ENCODE measurements at places on chromosomes 3 and 15. TPM values are rescaled to one million over a fixed set of nuclear protein-coding genes. Genes with fewer than 3 reads are reported as not detected.

ASB14 gene
- total RNA-seq = 3.4 TPM

GRK7 gene
- not detected for total RNA-seq

CMTM8 gene
- total RNA-seq = 3.4 TPM

SCN11A gene
- total RNA-seq = 2.3 TPM

NR1I2 gene
- total RNA-seq = not detected

SOX14 gene
- total RNA-seq = not detected

CPNE4 gene
- 1.5 TPM for total RNA-seq

KLHL40 gene
- total RNA-seq = 159 TPM

IFT80 gene
- 51.7 TPM for total RNA-seq

ST3GAL6 gene
- total RNA-seq = 11.6 TPM

TM4SF4 gene
- not detected for total RNA-seq

AGBL1 gene
- 77.9 TPM for total RNA-seq

PLSCR2 gene
- total RNA-seq = not detected

GUCA1C gene
- total RNA-seq = not detected

CLDN18 gene
- 0.62 TPM for total RNA-seq

C3orf22 gene
- not detected for total RNA-seq

SRGAP3 gene
- 19.7 TPM for total RNA-seq

KPNA1 gene
- 42.6 TPM for total RNA-seq

MASP1 gene
- 12.0 TPM for total RNA-seq

GOLGA6L4 gene
- 2.6 TPM for total RNA-seq

CHL1 gene
- 69.0 TPM for total RNA-seq

RNF111 gene
- total RNA-seq = 27.7 TPM

DHX30 gene
- total RNA-seq = 63.9 TPM

RTP1 gene
- 1.0 TPM for total RNA-seq

BMF gene
- 20.1 TPM for total RNA-seq

PLEKHO2 gene
- 33.5 TPM for total RNA-seq

CCDC13 gene
- total RNA-seq = 1.1 TPM

RYR3 gene
- total RNA-seq = 98.0 TPM

ZBTB20 gene
- 79.5 TPM for total RNA-seq

CYP8B1 gene
- not detected for total RNA-seq

STAC gene
- total RNA-seq = 32.6 TPM

ATXN7 gene
- 18.3 TPM for total RNA-seq

RPL39L gene
- total RNA-seq = 3.0 TPM

THPO gene
- total RNA-seq = not detected

IL17RD gene
- total RNA-seq = 46.1 TPM

ELL3 gene
- total RNA-seq = 6.1 TPM

ASB7 gene
- 17.6 TPM for total RNA-seq

MKRN3 gene
- 2.7 TPM for total RNA-seq

CYP1A2 gene
- not detected for total RNA-seq

ZPLD1 gene
- not detected for total RNA-seq

FMN1 gene
- 5.3 TPM for total RNA-seq

SNX4 gene
- 52.8 TPM for total RNA-seq

MOBP gene
- total RNA-seq = not detected

Data from tongue (tissue), 3 donors.